ENCODE measurements at places on chromosomes 16 and 17. TPM values are rescaled to one million over a fixed set of nuclear protein-coding genes. Genes with fewer than 3 reads are reported as not detected.

DNA sequence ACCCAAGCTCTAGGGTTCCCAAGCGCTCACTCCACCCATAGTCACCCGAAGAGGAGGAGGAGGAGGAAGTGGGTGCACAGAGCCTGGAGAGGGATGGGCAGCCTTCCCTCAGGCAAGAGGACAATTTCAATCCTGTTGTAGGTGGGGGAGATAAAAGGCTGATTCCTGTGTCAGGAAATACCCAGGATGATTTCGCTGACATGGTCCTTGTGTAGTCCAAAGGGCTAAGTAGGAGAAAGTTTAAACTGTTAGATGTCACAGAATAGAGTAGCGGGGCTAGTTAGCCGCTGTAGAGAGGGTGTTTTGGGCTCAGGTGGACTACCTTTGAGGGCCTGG, 1.3 kb upstream of the EXOC7 start:
- no peak for DNase-seq

DNA sequence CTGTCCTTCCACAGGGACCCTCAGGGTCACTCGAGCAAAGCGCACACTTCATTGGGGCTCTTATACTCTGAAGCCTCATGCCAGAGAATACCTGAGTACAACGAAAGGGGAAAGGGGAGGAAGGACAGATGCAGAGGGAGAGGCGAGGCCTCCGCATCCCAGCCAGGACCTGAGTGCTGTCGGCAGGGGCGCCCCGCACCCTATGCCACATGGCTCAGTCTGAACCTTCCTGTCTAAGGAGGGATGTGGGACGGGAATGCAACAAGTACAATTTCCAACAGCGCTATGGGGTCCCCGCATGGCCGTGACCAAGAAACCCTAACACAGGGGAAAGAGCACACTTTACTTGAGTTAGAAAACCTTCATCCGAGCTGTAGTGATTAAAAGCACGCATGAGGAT, 39.8 kb upstream of the FAAP100 start:
- DNase-seq: no peak

DNA sequence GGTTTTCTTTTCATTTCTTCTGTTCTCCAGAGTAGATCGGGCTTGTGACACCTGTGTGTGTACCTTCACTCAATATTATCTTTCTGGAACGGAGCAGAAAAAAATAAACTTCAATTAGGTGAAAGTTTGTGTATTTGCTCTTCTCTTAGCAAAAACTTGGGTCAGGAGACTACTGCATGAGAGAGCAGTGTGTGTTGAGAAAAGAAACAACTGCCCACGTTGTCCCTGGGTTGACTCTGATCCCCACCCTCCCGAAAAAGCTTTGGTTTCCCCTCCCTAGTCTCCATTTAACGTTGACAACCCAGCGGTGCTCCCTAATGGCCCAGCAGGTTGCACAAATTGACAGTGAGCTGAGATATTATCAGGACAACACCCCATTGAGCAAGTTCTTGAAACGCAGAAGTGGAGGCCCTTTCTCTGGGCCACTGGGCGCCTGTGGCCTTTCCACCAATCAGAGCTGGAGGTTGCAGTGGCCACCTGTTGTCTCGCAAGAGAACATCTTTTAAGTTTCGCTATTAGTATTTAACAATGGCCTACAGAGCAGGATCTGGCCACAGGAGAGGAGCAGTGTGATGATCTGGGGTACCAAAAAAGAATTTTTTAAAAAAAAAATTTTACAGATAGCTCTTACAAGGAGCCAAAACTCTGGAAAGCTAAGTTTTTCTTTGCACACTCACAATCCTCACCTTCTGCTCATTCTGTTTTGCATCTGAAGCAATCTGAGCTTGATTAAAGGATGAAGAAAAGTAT, 1.5 kb upstream of the TOX3 start:
- DNase-seq: no peak

- no peak for DNase-seq
These were observed 504.2 kb upstream of the PSMD7 start for GRCh38 chr16:73792199-73793020.

DNA sequence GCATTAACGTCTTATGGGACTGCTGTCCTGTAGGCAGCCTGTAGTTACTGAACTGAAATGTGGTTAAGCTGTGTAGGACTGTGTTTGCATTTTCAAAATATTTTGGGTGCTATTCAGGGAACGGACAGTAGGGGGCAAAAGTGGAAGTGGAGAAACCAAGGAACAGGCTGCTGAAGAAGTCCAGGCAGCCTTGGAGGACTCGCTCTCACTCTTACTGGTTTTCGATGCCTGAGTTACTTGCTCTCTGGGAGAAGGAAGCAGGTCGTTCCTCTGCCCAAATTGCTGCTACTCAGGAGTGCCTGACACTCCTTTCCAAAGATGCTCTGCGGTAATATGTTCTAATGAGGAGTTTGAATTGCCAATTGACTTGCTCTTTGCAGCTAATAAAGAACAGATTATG, 64.5 kb upstream of the RBFOX1 start:
- DNase-seq: no peak

- DNase-seq: no peak
These were observed 1.6 kb downstream of the FLOT2 start for GRCh38 chr17:28895794-28896447.

- no peak for DNase-seq
These were observed 13.6 kb downstream of the UBFD1 start for GRCh38 chr16:23570992-23571632.

- no peak for DNase-seq
These were observed 9.7 kb downstream of the ADGRG3 start for GRCh38 chr16:57677622-57678369.

DNA sequence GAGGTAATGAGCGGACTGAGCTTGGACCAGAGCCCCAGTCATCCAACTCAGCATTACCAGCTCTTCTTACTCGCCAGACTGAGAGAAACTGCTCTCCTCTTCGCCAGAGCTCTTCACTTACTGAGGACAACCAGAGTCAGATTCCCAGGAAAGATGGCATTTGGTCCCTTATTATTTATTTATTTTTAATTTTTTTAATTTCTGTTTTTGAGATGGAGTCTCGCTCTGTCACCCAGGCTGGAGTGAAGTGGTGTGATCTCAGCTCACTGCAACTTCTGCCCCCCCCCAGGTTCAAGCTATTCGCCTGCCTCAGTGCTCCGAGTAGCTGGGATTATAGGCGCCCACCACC, 23.3 kb downstream of the DEXI start:
- no peak for DNase-seq

GRCh38 chr17:7014995-7015958, 2.9 kb downstream of the RNASEK start:
- peak; percentile 79 for DNase-seq

GRCh38 chr17:12625092-12625491, 40.6 kb upstream of the MYOCD start:
- no peak for DNase-seq

- no peak for DNase-seq
These were observed 46.1 kb upstream of the MYOCD start for GRCh38 chr17:12619459-12620199.

DNA sequence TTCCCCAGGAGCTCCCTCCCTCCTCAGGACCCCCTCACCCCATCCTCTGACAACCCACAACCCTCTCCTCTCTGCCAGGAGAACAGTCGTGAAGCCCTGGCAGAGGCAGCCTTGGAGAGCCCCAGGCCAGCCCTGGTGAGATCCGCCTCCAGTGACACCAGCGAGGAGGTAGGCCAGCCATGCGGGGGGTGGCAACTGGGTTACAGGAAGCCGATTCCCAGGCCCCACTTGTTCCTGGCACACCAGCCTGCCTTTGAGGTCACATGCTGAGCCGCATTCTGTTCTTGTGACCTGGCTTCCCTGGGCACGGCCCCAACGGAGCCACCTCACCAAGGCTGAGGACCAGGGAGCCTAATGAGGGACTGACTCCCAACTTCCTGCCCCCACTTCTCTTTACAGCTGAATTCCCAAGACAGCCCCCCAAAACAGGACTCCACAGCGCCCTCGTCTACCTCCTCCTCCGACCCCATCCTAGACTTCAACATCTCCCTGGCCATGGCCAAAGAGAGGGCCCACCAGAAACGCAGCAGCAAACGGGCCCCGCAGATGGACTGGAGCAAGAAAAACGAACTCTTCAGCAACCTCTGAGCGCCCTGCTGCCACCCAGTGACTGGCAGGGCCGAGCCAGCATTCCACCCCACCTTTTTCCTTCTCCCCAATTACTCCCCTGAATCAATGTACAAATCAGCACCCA, 7.9 kb downstream of the NAT9 start:
- no peak for DNase-seq

Gene PDF
- total RNA-seq: 9.5 TPM

Gene MPO
- 0.32 TPM for total RNA-seq

Gene MYH1
- not detected for total RNA-seq

Gene KRTAP4-6
- total RNA-seq: not detected
